ENCODE measurements at places on chromosomes 5 and 9. TPM values are rescaled to one million over a fixed set of nuclear protein-coding genes. Genes with fewer than 3 reads are reported as not detected.

The SLC25A48 gene
- total RNA-seq = not detected

DNA sequence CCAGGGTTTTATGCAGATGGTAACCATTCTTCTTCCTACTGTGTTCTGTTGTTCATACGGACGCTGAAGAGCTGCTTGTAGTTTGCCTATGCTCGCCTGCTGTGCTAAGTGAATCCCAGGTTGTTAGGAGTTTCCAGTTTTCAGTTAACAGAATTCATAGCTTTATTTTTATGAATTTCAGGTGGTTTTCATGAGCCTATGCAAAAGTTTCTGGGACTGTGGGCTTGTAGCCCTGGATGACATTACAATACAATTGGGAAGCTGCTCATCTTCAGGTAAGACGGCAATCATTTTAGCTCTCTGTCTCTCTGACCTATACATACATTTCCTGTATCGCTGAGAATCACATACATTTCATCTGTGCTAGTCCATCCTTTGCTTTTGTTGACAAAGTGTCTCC lies 90.3 kb upstream of the SMC5 start:
- H3K4me3 ChIP-seq = no peak overlapping the region
- H3K27me3 ChIP-seq = no peaks in the 10 kb centered on the region
- H3K36me3 ChIP-seq = no peaks in the 10 kb centered on the region
- no peaks in the 10 kb centered on the region for H3K4me1 ChIP-seq
- no peak overlapping the region for H3K27ac ChIP-seq

DNA sequence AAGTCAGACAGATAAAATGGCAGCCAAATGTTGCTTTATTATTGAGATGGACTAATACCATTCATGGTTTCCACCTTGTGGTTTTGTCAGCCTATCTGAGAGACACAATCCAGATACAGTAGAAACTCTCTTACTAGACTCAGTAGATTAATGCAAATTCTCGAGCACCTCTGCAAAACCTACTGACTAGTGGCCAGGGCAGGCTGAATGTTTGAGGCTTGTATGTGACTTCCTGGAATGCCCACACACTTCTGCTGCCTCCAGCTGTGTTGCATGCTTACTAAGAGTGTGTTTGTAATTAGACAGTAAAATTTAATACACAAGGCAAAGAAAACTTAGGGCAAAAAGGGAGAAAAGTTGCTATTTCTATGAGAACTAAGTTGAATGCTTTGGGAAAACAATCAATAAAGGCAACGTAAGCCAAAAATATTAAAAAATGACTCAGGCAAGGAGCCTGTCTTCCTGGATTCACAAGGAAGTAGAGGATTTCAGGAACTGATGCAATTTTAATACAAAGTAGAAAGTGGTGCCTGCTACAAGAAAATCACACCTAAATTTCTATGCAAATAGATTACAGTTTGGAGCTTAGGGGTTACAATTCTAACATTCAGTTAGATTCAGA lies 30.2 kb upstream of the CCNG1 start:
- no peaks in the 10 kb centered on the region for H3K27me3 ChIP-seq
- no peaks in the 10 kb centered on the region for H3K36me3 ChIP-seq
- H3K4me1 ChIP-seq = peaks cover 4% of the 10 kb centered on the region
- H3K27ac ChIP-seq = no peak overlapping the region
- H3K4me3 ChIP-seq = no peak overlapping the region

GRCh38 chr5:96075579-96076289 lies 114.1 kb upstream of the ELL2 start:
- peaks cover 60% of the 10 kb centered on the region for H3K4me1 ChIP-seq
- H3K36me3 ChIP-seq = peaks cover 1% of the 10 kb centered on the region
- H3K4me3 ChIP-seq = no peak overlapping the region
- no peak overlapping the region for H3K27ac ChIP-seq
- DNase-seq = no peak
- H3K27me3 ChIP-seq = peaks cover 7% of the 10 kb centered on the region

GRCh38 chr9:111222757-111223156 lies 107.3 kb downstream of the OR2K2 start:
- no peaks in the 10 kb centered on the region for H3K27me3 ChIP-seq
- no peak overlapping the region for H3K4me3 ChIP-seq
- no peak overlapping the region for H3K27ac ChIP-seq
- H3K4me1 ChIP-seq = no peaks in the 10 kb centered on the region
- no peak for DNase-seq

The MLANA gene
- total RNA-seq = not detected

The HMGCS1 gene
- 81.5 TPM for total RNA-seq
